ENCODE measurements at places on chromosomes 2 and 18.
A peak's percentile ranks its signal among the peaks of the same experiment; 100 is the strongest.

DNA sequence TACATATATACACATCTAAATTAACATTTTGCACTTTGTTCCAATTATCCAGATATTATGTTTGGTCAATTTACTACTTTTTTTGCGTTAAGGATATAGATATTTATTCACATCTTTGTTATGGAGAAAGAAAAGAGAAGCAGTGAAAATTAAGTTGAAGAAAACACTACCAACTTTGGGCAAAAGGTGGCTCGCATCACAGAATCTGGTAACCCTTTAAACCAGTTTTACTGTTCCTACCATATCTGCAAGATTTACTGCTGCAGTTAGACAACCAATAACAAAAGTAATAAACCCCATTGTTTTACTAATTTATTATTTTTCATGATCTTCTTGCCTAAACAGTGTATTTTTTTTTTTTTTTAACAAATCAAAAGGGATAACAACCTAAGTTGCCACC lies 53.6 kb downstream of the SMAD2 start:
- DNase-seq, result no peak

DNA sequence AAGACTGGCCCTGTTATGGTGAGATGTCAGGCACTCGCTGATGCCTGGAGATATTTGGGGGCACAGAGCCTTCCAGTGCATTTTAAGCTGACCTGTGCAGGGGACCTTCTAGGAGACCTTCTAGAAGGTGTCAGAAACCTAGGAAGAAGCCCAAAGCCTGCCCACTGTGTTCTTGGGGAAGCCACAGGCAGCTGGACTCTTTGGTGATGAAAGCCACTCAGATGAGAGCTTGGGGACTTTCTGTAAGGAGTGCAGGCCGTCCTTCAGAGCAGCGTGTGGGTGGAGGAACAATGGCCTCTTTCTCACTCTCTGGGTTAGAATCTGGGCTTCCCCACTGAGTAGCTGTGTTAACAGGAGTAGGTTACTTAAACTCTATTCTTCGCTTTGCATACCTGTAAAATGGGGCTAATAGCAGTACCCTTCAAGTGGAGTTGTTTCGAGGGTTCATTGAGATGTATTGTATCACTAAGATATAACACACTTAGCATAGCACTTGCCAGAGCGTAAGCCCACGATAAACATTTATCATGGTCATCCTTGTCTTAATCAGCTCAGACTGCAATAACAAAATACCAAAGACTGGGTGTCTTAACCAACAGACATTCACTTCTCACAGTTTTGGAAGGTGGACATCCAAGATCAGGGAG lies 322.3 kb upstream of the EPAS1 start:
- peak; percentile 62 for DNase-seq

DNA sequence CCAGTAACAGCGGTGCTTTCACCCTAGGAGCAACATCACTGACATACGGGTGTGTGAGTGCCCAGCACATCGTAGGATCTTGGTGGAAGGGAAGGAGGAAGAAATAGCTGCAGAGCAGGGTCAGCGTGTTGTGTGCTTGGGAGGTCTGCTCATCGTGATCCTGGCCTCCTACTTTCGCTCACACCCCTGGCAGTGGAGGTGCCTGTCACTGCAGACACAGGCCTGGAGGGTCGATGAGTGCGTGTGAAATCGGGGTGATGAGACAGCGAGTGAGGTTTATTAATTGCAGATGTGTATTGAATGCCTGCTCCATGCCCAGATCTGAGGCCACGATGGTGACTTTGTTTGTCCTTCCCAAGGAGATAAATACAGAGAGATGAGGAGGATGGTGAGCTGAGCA lies 126.1 kb downstream of the NCK2 start:
- DNase-seq, result no peak

GRCh38 chr2:70560040-70560439 lies 6.4 kb upstream of the TGFA start:
- no peak for DNase-seq

DNA sequence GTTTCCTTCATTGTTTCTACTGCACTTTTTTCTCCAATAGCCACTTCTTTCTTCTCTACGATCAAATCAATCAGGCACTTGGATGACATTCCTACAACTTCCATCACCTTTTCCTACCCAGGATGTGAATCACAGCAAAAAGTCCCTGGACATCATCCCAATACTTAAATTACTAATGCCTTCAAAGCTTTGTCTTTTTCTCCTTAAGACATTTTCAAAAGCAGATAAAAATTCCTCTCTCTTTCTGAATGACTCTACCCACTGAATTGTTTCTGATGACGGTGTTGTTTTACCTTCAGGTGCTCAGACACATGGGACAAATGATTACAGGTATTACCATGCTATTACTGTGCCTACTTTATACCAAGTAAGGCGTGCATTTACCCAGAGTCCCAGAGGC lies 500.9 kb downstream of the FBXO15 start:
- no peak for DNase-seq

GRCh38 chr18:76672627-76673026 lies 149.7 kb upstream of the ZNF236 start:
- no peak for DNase-seq

DNA sequence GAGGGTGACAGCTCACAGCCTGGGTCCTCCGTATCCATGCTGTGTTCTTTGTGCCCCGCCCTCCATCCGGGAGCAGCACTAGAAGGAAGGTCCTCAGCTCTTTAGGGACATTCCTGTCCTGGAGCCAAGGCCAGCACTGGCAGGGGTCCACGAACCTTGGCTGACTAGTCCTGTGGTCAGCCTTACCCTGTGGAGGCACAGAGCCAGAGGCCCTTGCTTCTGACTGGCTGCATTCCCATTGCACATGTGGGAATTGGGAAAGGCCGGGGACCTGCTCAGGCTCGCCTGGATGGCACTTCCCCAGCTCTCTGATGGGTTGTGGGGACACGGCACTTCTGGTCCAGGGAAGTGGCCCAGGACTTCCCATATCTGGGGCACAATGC lies 24.9 kb upstream of the RHOB start:
- no peak for DNase-seq

- no peak for DNase-seq
These were observed 210.7 kb downstream of the KLHL29 start for GRCh38 chr2:23595601-23596251.

DNA sequence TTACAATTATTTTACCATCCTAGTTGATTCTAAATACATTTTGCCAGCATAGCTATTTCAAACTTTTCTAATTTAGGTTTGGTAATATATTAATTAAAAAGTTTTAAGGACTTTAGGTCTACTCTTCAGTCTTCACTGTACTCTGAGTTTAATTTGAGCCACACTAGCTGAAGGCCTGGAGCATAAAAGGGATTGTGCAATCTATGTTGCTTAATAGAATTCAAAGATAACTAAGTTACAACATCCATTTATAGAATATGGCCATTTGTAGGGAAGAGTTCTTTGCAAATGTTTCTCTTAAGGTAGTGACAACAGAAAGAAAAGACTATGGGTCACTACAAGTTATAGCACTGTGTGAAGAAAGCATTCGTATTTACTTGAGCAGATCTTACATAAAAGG lies 702.2 kb upstream of the NRXN1 start:
- no peak for DNase-seq

DNA sequence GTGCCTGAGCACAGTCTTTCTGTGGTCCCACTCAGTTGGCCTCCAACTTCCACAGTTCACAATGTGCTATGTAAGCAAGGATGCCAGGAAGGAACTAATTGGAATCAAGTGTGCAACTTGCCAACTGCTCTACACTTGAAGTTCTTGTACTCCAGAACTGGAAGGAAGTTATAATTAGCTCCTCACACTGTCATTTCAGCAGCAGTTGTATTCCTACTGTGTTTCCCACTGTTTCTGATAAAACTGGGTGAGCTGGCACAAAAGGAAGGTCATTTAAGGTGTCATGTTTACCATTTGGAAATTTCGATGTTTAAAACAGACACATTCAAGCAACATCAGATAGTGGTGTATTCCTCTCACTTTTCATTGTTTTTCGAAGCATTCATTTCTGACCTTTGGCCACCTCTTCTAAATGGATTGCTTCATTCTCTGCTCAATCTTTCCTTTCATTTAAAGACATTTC lies 84.2 kb downstream of the ANTXR1 start:
- DNase-seq, result no peak

DNA sequence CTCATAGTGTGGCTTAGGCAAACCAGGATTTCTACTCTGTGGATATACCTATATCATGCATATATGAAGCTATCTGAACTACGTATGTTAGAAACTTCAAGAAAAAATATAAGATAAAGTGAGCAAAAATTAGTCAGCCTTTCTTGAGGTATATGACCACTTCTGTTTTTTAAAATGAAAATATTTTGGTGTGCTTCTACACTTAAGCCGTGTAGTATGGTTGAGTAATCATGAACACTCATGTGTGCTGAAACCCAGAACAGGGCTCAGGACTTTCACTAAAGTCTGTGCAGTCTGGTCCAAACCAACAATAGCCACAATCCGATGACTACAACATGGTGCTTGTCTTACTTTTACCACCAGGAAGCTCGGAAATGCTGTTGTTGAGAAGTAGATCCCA lies 48.9 kb upstream of the TMEM177 start:
- no peak for DNase-seq

GRCh38 chr18:23211146-23211545 lies 75.9 kb downstream of the CABLES1 start:
- DNase-seq, result no peak

DNA sequence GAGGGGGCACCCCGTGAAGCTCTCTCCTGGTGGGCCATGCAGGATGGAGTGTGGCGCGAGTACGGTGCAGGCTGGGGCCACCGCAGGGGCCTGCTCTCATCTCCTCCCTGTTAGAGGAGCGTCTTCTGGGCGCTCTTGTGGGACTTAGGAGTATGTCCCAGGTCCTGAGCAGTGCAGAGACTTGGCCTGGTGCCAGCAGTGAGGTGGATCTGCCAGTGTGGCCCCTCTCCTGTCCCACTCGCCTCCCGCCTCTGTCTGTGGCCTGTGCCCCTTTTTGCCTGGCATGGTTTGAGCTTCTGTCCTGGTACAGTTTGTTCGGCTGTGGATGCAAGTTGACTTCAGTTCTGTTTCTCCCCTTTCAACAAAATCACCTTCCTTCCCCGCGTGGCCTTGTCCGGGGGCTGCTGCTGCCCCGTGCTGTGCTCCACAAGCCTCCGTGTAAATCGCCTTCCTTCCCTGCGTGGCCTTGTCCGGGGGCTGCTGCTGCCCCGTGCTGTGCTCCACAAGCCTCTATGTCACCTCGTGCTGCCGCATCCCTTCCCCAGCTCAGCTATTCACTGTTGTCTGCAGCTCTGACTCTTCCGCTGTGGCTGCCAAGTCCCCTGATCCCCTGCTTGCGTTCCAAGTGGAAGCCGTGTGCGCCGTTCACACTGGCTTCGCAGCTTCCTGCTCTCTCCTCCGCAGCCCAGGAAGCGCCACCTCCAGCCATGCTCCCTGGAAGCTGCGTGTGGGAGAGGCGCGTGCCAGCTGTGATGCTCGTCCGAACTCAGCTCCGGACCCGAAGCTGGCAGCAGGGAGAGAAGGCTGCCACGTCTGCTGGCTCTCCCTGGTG lies 13.7 kb downstream of the LDLRAD4 start:
- no peak for DNase-seq

- DNase-seq, result peak; percentile 91
These were observed 32.7 kb upstream of the ALKAL2 start for GRCh38 chr2:320561-320960.

DNA sequence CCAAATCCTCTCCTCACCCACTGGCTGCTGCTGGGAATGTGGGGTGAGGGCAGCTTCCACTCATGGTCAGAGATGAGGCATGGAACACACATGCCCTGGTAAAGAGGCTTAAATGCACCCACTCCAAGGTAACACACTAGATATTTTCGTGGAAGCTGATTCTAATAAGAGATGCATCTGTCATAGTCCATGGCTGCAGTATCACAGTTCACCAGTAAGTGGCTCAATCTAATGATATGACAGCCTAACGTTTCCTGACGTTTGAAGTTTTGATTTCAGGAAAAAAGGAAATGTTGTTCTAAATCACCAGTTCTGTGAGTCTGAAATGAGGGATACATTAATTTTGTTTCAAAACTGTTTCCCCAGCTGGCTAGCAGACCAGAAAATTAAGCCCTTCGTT lies 38.2 kb downstream of the LCT start:
- no peak for DNase-seq

DNA sequence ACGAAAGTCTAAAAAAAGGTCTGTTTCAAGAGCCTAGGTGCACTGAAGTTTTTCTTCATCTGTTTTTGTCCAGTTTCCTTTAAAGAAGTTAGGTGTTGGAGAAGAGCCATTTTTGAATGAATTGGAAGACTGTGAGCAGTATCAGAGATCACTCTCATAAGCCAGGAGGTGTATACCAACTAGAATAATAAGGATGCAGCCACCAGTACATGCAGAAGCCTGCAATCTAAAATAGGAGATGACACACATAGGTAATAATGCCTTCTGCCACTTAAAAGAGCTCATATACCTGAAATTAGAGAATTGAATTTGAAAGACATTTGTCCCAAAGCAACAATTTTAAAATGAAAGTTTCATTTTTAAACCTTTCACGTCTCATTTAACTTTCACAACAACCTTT lies 81.7 kb downstream of the RBMS1 start:
- DNase-seq, result no peak

- DNase-seq, result peak; percentile 77
These were observed 39.8 kb downstream of the SLC66A2 start for GRCh38 chr18:79911344-79912270.

DNA sequence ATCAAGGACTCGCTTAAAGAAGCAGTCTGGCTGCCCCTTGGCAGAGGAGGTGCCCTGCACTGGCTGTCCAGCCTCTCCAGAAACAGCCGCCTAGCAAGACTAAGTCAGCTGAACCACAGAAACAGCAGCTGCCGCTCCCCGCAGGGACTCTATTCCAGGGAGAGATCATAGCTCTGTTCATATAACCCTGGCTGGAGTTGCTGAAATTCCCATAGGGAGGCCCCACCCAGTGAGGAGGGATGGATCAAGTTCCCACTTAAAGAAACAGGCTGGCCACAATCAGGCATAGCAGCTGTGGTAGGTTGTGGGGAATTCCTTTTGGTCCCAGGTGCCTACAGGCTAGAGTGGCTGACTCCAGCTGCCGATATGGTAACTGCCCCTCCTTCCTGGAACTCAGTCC lies 74.2 kb upstream of the MC4R start:
- no peak for DNase-seq

GRCh38 chr2:138364554-138365162 lies 136.9 kb upstream of the SPOPL start:
- DNase-seq, result no peak

GRCh38 chr2:64831134-64831976 lies 157.8 kb upstream of the SLC1A4 start:
- peak; percentile 94 for DNase-seq

DNA sequence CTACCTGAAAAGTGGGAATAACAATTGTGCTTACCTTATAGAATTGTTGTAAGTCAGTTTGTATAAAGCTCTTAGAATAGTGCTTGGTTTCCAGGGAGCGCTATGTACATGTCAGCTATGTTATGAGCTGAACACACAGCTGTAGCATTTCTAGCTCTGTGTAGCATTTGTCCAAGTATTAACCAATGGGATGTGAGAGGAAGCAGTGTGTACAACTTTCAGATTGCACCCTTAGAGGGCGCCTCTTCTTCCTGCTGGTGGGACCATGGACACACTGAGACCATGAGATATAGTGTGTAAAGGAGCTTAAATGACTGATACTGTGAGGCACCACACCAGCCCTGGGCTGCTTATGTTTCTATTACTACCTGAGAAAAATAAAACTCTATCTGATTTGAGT lies 380.2 kb downstream of the LNPK start:
- peak; percentile 42 for DNase-seq

All from esophagus muscularis mucosa (tissue), 4 donors.